Fibroblast of skin of scalp (primary cell): ENCODE measurements at places on chromosomes 3 and 15.

DNA sequence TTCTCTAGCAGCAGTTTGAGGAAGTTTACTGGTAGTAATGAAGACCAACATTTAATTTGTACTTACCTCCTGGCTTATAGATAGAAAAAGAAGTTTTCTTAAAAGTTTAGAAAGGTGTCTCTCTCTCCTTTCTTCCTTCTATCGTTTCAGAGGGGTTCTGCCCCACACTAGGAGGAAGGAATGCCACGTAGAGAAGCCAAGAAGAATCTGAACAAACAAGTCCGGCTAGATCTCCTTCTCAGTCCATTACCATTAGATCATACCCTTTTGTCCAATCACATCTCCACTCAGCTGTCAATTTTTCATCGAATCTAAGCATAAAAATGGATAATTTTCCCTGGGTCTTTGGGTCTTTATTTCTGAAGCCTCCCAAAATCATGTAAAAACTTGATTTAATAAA lies 1048.1 kb downstream of the SI start:
- no peak for DNase-seq

- DNase-seq: no peak
Measured at GRCh38 chr15:94297558-94297957, 66.2 kb downstream of the MCTP2 start.

- DNase-seq: peak; percentile 38
Measured at GRCh38 chr3:12194669-12195161, 36.0 kb upstream of the TIMP4 start.

- peak; percentile 53 for DNase-seq
Measured at GRCh38 chr3:100634493-100635272, 25.3 kb downstream of the ADGRG7 start.

DNA sequence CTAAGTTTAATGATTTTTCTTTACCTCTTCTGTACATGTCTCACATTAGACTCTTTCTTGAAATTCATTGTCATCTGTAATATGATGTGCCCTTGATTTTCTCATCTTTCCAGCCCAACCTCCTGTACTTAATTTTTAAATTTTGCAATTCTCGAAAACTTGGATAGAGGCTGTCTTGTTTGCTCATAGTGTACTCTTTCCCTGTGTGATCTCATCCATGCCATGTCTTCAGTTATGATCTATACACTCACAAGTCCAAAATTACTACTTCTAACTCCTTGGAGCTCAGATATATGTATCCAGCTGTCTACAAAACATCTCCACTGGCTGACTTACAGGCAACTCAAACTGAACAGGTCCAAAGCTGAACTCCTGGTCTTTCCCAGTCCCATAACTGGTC lies 42.2 kb downstream of the CD200 start:
- DNase-seq: no peak

DNA sequence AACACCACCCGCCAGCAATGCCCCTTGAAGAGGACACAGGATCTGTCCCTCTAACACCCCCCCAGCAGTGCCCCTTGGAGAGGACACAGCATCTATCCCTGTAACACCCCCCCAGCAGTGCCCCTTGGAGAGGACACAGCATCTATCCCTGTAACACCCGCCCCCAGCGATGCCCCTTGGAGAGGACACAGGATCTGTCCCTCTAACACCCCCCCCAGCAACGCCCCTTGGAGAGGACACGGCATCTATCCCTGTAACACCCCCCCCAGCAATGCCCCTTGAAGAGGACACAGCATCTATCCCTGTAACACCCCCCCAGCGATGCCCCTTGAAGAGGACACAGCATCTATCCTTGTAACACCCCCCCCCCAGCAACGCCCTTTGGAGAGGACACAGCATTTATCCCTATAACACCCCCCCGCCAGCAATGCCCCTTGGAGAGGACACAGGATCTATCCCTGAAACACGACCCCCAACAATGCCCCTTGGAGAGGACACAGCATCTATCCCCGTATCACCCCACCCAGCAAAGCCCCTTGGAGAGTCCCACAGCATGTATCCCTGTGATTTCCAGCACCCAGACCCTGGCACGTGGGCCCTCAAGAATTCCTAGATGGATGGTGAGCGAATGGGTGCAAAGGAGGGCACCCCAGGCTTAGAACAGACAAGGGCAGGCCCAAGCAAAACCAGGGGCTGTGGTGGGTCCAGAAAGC lies 26.9 kb downstream of the TNK2 start:
- no peak for DNase-seq

- DNase-seq: no peak
Measured at GRCh38 chr3:15601046-15601398, 347 bp downstream of the HACL1 start.

DNA sequence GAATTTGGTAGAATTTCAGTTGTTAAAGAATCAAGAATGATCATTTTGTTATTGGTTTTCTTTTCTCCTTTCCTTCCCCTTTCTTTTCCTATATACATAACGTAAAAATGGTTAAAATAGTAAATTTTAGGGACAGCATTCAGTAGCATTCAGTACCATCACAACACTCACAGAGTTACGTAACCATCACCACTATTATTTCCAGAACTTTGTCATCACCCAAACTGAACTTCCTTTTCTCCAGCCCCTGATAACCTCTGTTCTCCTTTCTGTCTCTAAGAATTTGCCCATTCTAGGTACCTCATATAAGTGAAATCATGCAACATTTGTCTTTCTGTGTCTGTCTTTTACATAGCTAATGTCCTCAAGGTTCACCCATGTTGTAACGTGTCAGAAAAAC lies 165.3 kb downstream of the AKAP13 start:
- DNase-seq: no peak

- DNase-seq: no peak
Measured at GRCh38 chr15:88202231-88202630, 54.3 kb downstream of the NTRK3 start.
